Nephron progenitor cell (in vitro differentiated cells): ENCODE measurements at places on chromosomes 16 and 17.

- peak; percentile 77 for DNase-seq
These were observed 68.6 kb downstream of the HAPSTR1 start for GRCh38 chr16:9159839-9160550.

DNA sequence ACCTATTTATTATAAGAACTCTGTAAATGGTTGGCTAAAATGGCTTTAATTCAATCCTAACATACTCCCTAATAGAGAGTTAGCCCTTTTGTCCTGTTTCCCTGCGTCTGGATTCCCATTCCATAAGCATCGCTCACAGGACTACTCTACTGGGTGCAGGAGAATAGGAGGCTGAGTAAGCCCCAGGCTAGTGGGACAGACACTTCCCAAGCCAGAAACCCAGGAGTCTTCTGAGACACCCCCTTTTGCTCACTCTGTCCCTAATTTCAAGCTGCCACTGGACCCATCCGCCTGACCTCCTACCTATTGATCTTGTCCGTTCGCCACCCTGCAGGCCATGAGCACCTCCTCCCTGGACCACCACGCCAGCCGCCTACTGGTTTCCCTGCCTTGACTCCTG, 16.7 kb upstream of the TOB1 start:
- DNase-seq = no peak

DNA sequence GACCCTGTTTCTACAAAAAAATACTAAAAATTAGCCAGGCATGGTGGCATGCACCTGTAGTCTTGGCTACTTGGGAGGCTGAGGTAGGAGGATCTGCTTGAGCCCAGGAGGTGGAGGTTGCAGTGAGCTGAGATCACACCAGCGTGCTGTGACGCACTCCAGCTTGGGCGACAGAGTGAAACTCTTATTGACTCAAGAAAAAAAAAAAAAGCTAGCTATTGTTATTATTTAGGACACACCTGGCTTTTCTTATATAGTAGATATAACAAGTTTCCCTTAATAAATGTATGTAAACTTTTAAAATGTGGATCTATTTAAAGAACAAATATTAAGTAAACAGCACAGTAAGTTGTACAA, 1.8 kb downstream of the RABEP2 start:
- DNase-seq = no peak

- DNase-seq = no peak
These were observed 6.4 kb downstream of the TP53I13 start for GRCh38 chr17:29574732-29575510.

DNA sequence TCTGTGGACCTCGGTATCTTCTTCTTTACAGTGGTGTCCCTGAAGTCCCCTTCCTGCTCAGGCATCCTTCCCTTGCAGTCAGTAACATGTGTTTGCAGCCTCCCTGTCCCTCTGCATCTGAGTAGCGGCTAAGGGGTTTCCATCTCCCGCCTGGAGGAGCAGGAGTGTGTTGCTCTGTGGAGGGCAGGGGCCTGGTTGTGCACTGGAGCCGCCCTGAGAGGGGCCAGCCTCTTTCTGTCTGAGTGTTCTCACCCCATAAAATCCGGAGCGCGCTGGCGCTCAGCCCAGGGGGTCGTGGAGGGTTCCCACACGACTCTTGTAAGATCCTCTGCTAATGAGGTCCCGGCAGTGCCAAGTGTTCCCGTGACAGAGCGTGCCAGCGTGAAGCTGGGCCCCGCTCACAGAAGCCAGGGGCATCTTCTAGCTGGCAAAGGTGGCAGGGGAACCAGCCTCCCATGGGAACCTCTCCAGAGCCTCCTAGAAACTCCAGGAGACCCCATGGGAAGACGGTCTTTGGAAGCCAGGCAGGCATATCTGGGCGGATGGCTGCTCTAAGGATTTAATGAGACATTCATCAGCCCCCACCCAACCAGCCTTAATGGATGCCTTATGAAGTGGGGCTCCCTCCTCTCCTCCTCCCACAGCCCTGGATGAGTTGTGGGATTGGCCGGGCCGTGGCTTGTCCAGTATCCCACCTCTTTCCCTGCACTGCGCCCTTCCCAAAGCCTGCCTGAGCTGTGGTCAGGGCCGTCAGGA, 91.4 kb upstream of the GSE1 start:
- DNase-seq = no peak

DNA sequence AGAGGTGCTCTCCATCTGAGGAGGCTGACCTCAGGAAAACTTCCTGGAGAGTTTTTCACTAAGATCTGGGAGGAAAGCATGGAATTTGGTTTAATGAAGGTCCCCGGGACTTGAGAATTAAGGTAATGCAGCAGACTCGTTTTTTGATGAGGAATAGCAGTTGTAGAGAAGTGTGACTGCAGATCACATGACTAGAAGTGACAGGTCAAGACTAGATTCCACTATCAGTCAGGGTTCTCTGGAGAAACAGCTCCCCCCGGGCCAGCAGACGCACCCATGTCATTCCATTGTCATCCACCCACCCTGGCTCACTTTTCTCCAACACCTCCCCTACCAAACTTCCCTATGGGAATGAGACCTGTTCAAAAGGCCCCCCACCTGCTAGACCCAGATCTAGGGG, 1.9 kb upstream of the DHRS13 start:
- no peak for DNase-seq

DNA sequence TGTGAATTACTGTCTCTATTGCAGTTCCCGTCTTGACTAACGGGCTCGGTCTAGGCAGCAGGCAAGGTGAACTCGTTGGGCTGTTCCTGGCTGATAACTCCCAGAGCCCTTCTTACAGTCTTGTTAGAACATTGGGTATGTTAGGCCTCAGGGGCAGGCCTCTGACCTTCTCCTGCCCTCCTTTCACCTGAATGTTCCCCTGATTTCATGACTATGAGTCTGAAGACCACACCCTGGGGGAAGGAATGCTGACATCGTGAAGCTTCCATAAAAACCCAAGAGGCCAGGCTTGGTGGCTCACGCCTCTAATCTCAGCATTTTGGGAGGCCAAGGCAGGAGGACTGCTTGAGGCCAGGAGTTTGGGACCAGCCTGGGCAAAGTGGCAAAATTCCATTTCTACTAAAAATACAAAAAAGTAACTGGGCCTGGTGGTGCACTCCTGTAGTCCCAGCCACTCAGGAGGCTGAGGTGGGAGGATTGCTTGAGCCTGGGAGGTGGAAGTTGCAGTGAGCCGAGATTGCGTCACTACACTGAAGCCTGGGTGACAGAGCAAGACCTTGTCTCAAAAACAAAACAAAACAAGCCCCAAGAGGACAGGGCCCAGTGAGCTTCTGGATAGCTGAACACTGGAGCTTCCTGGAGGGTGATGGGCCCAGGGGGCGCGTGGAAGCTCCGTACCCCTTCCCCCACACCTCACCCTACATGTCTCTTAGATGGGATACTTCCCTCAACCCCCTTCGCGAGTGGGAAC, 47.8 kb upstream of the FBXO47 start:
- no peak for DNase-seq
